ENCODE measurements at places on chromosomes 12 and 14. TPM values are rescaled to one million over a fixed set of nuclear protein-coding genes. Genes with fewer than 3 reads are reported as not detected.

TAS2R13 gene
- 1.3 TPM for total RNA-seq

GRCh38 chr12:120972870-120973543 lies 5.3 kb upstream of the HNF1A start:
- H3K4me1 ChIP-seq = peaks cover 5% of the 10 kb centered on the region
- no peak overlapping the region for H3K27ac ChIP-seq
- H3K27me3 ChIP-seq = no peaks in the 10 kb centered on the region
- no peak for DNase-seq
- no peak overlapping the region for H3K4me3 ChIP-seq

KLRG1 gene
- total RNA-seq = 0.71 TPM

- H3K36me3 ChIP-seq = no peaks in the 10 kb centered on the region
- H3K4me1 ChIP-seq = no peaks in the 10 kb centered on the region
- H3K4me3 ChIP-seq = no peak overlapping the region
Observed at GRCh38 chr12:101957252-101957959, 80.0 kb downstream of the DRAM1 start.

HSPB8 gene
- not detected for total RNA-seq

CCDC197 gene
- total RNA-seq = not detected

DNA sequence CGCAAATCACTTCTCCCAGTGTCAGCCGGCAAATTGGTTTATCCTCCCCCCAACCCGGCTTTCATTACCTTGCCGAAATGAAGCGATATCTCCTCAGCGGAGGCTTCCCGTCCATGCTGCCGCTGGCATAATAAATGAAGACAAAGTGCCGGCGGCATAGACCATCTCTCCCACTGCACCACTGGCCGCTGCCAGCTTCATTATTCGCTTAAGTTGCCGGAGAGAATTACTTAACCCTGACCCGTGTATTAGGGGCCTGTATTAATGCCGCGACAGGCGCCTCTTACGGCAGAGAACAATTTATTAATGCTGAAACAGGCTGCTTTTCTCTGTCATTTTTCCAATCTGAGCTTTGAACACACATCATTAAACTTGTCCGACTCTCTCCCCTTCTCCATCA lies 17.5 kb upstream of the GPATCH2L start:
- peaks cover 2% of the 10 kb centered on the region for H3K4me1 ChIP-seq
- no peak for DNase-seq
- H3K4me3 ChIP-seq = no peak overlapping the region
- peaks cover 64% of the 10 kb centered on the region for H3K27me3 ChIP-seq
- no peak overlapping the region for H3K27ac ChIP-seq

DNA sequence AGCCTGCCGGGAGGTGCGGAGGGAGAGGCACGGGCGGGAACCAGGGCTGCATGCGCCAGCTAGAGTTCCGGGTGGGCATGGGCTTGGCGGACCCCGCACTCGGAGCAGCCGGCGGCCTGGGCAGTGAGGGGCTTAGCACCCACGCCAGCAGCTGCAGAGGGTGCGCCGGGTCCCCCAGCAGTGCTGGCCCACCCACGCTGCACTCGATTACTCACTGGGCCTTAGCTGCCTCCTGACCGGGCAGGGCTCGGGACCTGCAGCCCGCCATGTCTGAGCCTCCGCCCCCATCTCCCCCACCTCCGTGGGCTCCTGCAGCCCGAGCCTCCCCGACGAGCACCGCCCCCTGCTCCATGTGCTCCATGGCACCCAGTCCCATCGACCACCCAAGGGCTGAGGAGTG lies 14.8 kb downstream of the CKAP4 start:
- no peak for DNase-seq
- no peak overlapping the region for H3K27ac ChIP-seq
- no peaks in the 10 kb centered on the region for H3K36me3 ChIP-seq
- no peaks in the 10 kb centered on the region for H3K4me1 ChIP-seq

DNA sequence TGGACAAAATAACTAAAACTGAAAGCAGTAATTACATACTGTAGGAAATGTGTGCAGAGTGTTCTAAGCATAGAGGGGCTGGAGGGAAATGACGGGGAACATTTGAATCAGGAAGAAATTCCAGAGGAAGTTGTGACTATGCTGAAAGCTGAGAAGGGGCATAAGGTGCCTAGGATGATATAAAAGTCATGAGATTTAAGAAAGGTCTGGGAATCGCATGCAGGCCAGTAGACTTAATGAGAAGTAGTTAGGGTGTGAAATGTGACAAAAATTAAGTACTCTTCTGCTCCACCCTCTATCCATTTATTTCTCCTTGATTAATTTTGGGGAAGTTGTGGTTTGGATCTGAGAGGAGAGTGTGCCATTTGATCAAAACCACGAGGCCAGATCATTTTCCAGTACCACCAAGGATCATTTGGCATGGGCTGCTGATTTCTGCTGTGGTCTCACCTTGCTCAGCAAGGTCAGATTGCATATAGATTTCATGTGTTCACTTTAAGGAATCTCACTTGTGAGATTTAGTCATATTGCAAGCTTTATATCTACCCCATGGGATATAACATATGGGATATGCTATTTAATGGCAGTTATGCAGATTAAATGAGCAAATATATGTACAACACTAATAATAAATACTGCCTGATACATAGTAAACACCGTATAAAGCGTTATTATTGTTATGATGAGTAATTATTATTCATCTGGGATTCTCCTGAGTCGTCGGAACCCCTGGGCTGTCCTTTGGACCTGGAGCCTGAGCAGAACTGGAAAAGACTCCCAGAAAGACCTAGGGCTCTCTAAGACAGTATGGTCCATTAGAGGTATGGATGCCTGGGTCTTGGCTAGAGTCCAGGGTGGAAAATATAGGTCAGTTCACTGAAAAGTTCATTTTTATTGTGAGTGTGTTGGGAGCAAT lies 72.3 kb downstream of the SRGAP1 start:
- no peaks in the 10 kb centered on the region for H3K27me3 ChIP-seq
- H3K4me3 ChIP-seq = no peak overlapping the region
- no peak overlapping the region for H3K27ac ChIP-seq
- no peaks in the 10 kb centered on the region for H3K36me3 ChIP-seq

DNA sequence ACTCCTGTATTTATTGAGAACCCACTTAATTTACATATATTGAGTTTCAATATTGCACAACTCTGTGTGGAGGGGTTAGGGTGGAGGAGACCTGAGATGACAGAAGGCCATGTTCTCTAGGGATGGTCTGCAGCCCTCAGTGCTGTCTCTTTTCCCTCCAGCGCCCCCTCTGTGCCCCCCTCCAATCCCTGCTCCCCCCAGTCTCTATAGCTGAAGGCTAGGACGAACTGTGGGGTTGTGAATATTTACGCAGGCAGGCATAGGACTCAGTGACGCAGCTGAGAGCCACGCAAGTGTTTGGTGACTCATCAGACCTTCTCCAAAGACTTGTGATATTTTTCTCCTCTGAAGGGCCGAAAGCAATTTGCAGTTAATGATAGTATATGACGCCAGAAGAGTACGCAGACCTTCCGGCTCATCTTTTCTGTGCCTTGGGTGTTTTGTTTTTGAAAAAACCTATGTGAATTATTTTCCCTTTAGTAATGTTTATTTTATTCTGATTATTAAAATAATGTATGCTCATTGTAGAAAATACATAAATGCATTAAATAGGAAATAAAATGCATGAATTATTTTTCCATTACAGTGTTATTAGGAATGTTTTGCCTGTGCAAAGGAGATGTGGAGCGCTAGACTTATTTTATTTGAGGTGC lies 85.3 kb downstream of the SLC25A47 start:
- peaks cover 29% of the 10 kb centered on the region for H3K4me1 ChIP-seq
- H3K27me3 ChIP-seq = no peaks in the 10 kb centered on the region
- H3K4me3 ChIP-seq = no peak overlapping the region
- no peaks in the 10 kb centered on the region for H3K36me3 ChIP-seq
- no peak overlapping the region for H3K27ac ChIP-seq

DNA sequence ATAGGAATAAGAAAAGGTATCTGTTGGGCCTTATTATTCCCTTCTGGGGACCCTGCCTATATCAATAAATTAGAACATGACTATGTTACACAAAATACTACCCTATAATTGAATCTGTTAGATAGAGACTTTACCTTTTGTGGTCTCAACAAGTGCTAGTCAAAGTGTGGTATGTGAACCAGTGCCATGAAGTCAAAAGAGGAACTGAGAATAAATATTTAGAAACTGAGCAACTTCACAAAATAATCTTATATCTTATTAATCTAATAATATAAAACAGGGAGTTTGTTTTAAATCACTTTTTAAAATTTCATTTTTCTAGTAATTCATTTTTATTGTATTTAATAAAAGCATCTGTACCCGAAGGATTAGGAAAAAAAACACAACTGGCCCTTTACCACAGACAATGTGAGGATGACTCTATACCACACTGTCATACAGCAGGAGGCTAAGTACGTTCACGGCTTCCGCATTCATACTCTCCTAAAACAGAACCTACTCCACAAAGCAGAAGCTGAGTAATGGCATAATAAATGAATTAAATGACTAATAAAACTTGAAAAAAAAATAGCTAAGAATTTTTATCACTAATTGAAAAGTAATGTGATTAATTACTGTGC lies 42.1 kb downstream of the SEC23A start:
- no peaks in the 10 kb centered on the region for H3K4me1 ChIP-seq
- H3K27me3 ChIP-seq = no peaks in the 10 kb centered on the region
- DNase-seq = no peak
- peaks cover 71% of the 10 kb centered on the region for H3K36me3 ChIP-seq

- H3K36me3 ChIP-seq = no peaks in the 10 kb centered on the region
- no peaks in the 10 kb centered on the region for H3K4me1 ChIP-seq
- H3K27ac ChIP-seq = no peak overlapping the region
- peaks cover 6% of the 10 kb centered on the region for H3K27me3 ChIP-seq
- H3K4me3 ChIP-seq = no peak overlapping the region
- DNase-seq = no peak
Observed at GRCh38 chr12:124582108-124582424, 14.7 kb upstream of the NCOR2 start.

- H3K27me3 ChIP-seq = no peaks in the 10 kb centered on the region
- H3K4me3 ChIP-seq = no peak overlapping the region
- DNase-seq = no peak
- peaks cover 18% of the 10 kb centered on the region for H3K36me3 ChIP-seq
- H3K4me1 ChIP-seq = peaks cover 2% of the 10 kb centered on the region
Observed at GRCh38 chr12:109448272-109448671, 28.8 kb downstream of the KCTD10 start.

DNA sequence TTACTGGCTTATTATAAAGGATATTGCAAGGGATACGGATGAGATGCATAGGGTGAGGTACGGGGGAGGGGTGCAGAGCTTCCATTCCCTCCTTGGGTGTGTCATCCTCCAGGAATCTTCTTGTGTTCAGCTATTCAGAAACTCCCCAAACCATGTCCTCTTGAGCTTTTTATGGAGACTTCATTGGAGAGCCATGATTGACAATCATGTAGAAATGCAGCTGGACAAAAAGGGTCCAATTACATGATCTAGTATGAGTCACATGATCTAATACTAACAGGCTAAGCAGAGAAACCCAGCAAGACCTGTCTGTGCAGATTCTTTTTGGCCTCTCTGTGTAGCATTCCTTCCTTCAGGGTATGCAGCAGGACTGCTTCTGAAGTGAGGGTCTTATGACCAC lies 23.9 kb upstream of the FLVCR2 start:
- no peak overlapping the region for H3K27ac ChIP-seq
- H3K36me3 ChIP-seq = peaks cover 21% of the 10 kb centered on the region
- no peak for DNase-seq
- no peak overlapping the region for H3K4me3 ChIP-seq

DNA sequence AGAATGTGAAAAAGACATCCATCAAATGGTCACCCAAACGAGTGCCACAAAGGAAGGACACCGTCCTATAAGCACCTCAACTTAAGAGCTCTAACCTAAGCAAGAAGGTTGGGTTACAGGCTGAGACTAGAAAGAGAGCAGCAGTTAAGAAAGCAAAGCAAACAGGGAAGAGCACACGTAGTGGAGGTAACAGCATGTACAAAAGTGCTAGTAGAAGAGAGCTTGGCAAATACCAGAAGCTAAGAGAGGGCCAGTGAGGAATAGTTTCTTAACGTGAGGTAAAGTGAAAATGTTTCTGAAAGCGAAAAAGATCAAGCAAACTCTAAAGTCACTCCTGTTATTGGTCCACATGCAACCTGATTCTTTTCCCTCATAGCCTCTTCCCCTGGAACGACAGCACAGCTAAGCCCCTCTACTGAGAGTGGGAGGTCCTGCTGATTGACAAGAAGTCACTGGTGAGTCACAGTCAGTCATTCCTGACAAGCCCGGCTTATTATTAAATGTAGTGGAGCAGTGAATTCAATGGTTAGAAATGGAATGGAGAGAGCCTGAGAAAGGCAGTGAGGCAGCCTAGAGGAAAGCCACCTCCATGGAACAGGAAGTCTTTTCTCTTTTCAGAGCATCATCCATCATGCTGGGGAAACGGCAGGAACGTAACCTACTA lies 204.4 kb downstream of the SLC25A21 start:
- DNase-seq = no peak
- H3K4me3 ChIP-seq = no peak overlapping the region
- H3K27me3 ChIP-seq = no peaks in the 10 kb centered on the region
- no peaks in the 10 kb centered on the region for H3K4me1 ChIP-seq

CCDC88C gene
- 89.9 TPM for total RNA-seq

- peaks cover 26% of the 10 kb centered on the region for H3K4me1 ChIP-seq
- H3K36me3 ChIP-seq = no peaks in the 10 kb centered on the region
- no peaks in the 10 kb centered on the region for H3K27me3 ChIP-seq
- DNase-seq = no peak
- no peak overlapping the region for H3K4me3 ChIP-seq
Observed at GRCh38 chr12:93793983-93794382, 116.8 kb downstream of the CRADD start.

DNA sequence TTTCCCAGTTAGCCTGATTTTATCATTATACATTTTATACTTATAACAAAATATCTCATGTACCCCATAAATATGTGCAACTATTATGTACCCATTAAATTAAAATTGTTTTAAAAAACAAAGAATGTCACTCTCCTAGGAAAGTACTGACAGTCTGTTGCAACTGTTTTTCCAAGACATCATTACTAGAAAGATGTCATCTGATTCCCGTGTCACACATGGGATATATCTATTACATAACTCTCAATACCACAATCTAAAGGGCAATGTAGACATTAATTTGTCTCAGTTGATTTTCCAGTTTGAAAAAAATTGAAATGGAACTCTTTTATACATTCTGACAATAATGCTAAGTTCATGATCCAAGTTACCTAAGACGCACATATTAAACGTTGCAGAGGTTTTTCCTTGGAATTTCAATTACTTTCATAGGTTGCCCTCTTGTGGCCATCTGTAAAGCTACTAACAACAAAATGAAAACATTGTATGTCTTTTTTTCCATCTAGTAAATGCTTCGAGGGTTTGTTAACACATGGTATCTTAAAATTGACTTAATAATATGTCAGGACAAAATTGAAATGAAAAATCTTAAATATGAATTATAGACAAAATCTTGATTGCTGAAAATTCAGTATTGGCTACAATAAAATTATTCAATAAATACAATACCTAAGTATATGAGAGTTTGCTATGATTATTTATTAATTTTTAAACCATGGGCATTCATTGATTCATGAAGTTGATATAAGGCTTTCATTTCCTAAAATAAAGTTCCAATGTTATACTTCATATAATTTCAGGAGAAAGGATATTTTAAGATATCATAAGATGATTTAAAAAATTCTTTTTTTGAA lies 131.6 kb downstream of the PPFIA2 start:
- no peaks in the 10 kb centered on the region for H3K4me1 ChIP-seq
- DNase-seq = no peak

SLC39A2 gene
- total RNA-seq = 0.33 TPM

STON2 gene
- 0.30 TPM for total RNA-seq

GRCh38 chr12:102343361-102344121 lies 136.8 kb downstream of the IGF1 start:
- no peak overlapping the region for H3K4me3 ChIP-seq
- H3K4me1 ChIP-seq = peaks cover 6% of the 10 kb centered on the region
- no peak overlapping the region for H3K27ac ChIP-seq
- no peak for DNase-seq
- no peaks in the 10 kb centered on the region for H3K36me3 ChIP-seq
- peaks cover 3% of the 10 kb centered on the region for H3K27me3 ChIP-seq

ENDOU gene
- total RNA-seq = 0.09 TPM

All from activated CD4-positive, alpha-beta T cell treated with anti-CD3 and anti-CD28 coated beads, Interleukin-2, amount 10 ng/mL, durations not matched to agents 24 days and 14 days (primary cell).